ENCODE measurements at places on chromosomes 1 and 21.

- no peak for DNase-seq
Observed at GRCh38 chr21:33198346-33199099, 31.2 kb upstream of the IFNAR2 start.

GRCh38 chr1:248406721-248407692, 4.2 kb downstream of the OR2T1 start:
- DNase-seq, result no peak

- peak; percentile 84 for DNase-seq
Observed at GRCh38 chr1:21586846-21587601, 77.8 kb downstream of the ALPL start.

GRCh38 chr1:152876827-152877226, 1.3 kb upstream of the SMCP start:
- no peak for DNase-seq

DNA sequence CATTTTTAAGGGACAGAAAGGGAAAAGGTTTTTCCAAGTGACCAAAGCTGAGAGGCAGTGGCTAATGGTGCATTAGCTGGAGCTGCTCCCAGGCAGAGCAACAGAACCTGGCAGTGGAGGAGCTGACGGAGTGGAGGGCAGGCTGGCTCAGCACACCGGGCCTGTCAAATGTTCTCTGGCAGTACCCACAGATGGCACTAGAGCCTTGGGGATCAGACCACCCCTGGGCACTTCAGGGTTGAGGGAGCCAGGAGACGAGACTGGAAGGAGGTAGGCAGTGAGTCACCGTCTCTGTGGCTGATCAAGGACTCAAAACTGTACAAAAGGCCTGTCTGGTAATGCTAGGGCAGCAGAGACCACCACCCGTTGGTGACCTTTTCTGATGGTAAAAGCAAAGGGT, 121.7 kb upstream of the KIAA0040 start:
- DNase-seq, result no peak

DNA sequence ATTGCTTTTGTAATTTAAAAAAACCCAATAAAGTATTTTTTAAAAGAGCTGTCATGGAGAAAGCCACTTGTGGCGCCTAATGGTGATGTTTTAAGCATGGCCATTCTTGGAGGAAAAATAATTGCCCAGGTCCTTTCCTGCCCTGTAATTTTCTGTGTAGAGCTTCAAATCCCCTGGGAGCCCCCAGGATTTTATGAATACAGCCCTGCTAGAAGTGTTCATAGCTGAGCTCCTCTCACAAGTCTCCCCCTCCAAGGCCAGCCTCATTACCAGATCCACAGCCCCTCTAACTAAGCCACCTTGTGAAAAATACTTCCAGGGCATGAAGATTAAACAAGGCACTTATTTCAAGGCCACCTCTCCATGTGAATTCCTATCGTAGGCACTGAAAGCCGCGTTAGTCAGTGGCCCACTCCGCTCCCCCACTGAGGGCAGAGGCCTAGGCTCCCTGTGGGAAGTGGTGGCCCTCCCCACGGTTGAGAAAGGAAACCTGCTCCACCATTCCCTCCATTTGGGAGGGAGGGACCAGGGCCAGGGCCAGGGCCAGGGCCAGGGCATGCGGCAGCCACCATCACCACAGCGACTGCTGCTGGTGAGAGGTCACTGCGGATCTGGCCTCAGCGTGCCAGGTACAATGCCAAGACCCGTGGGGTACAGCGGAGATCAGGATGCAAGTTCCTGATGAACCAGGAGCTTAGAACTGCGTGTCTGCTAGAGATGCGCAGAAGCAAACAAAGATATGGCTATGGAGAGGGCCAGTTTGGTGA, 83.1 kb downstream of the KCNN3 start:
- no peak for DNase-seq

GRCh38 chr1:218164930-218165700, 120.0 kb upstream of the RRP15 start:
- DNase-seq, result peak; percentile 31

- DNase-seq, result peak; percentile 84
Observed at GRCh38 chr21:37412603-37413360, 46.2 kb downstream of the DYRK1A start.

- no peak for DNase-seq
Observed at GRCh38 chr1:166080277-166080966, 86.4 kb downstream of the FAM78B start.

DNA sequence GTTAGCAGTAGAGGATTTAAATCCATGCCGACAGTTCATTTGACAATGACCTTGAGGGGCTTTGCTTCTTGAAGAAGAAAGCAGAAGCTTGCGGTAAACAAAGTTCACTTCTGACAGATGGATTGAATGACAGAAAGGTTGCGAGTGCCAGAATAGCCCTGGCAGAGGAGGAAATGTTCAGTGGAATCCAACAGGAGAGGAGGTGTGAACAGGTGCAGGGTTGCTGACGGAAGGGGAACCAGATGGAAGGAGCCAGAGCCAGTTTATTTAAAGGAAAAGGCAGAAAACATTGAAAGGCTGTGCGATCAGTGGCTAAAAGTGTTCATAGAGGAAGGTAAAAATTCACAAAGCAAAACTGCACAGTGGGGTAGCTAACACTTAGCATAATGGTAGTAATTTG, 141.0 kb downstream of the SDCCAG8 start:
- DNase-seq, result no peak

Data from adipocyte (in vitro differentiated cells).